Natural killer cell treated with Interleukin-12 subunit alpha and Interleukin-12 subunit beta and Interleukin-15 and Interleukin-18, amount 100 ng/mL, for 72 hours (primary cell): ENCODE measurements at places on chromosomes 5 and 9. TPM values are rescaled to one million over a fixed set of nuclear protein-coding genes. Genes with fewer than 3 reads are reported as not detected.

The AGXT2 gene
- total RNA-seq, result not detected

- peak; percentile 77 for DNase-seq
Measured at GRCh38 chr9:130107234-130107861, 53.6 kb downstream of the GPR107 start.

DNA sequence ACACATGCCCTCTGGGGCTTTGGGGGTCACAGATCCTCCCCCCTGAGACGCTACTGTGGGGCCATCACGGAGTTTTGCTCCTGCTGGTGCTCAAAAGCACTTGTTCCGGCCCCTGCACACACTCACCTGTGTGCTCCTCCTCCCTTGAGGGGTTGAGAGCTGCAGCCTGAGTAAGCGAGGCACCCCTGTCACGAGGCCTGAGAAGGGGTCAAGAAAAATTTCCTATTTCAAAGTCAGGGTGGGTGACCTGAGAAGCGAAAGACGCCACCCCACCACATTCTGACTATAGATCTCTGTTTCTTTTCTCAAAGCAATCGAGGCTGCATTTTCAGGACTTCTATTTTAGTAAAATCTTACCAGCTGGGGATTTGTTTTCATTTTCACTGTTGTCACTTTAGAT is 138.5 kb downstream of the DCP2 start:
- no peak for DNase-seq

The JAK2 gene
- total RNA-seq, result 35.9 TPM

The PLAC8L1 gene
- total RNA-seq, result not detected

GRCh38 chr9:33379666-33380389 is 22.5 kb downstream of the AQP7 start:
- no peak for DNase-seq

DNA sequence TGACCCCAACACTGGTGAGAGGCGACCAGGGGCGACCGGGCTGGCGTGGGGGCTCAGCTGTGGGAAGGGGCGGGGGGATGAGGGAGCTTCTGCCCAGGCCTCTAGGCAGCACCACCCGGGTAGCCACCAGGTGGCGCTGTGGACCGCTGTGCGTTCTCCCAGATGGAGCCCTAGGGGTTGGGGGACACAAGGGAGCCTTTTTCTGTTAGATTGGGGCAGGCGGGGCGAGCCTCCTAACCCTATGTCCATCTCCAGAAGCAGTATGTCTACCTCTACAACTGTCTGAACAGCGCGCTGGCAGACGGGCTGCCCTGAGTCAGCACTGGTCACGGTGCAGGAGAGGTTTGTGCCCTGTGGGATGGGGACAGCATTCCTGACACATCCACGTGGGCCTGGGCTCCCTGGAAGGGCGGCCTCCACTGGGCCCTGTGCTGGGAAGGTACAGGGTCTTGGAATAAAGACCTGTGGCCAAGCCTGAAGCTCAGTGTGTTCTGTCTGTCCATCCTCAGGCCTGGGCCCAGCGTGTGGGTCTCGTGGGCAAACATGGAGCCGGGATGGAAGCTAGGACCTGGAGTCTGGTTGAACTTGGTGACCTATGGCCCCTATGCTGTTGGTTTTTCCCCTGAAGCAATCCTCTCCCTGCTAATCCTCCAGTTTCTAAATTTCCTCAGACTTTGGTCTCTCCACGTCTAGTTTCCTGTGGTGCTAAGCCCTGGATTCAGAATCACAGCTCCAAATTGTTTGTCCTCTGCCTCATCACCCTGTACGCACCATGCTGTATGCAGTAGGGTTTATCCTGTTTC is 23.1 kb upstream of the SPTLC1 start:
- DNase-seq, result no peak

- DNase-seq, result no peak
Measured at GRCh38 chr9:19788614-19789271, at the start of gene SLC24A2. SLC24A2 (minus strand) TSS chr9:19789037.

GRCh38 chr5:163809473-163809872 is 304.1 kb downstream of the MAT2B start:
- no peak for DNase-seq

- DNase-seq, result no peak
Measured at GRCh38 chr5:56152437-56152836, 80.7 kb downstream of the ANKRD55 start.

The RPS14 gene
- total RNA-seq, result 1,580 TPM

- no peak for DNase-seq
Measured at GRCh38 chr5:96745844-96746531, 61.8 kb downstream of the ERAP1 start.

The NSA2 gene
- 70.0 TPM for total RNA-seq

- no peak for DNase-seq
Measured at GRCh38 chr9:134191455-134192209, 27.3 kb upstream of the RNU6ATAC start.

The ZBED3 gene
- total RNA-seq, result 0.17 TPM

GRCh38 chr9:2819165-2819564 is 24.7 kb downstream of the PUM3 start:
- no peak for DNase-seq

DNA sequence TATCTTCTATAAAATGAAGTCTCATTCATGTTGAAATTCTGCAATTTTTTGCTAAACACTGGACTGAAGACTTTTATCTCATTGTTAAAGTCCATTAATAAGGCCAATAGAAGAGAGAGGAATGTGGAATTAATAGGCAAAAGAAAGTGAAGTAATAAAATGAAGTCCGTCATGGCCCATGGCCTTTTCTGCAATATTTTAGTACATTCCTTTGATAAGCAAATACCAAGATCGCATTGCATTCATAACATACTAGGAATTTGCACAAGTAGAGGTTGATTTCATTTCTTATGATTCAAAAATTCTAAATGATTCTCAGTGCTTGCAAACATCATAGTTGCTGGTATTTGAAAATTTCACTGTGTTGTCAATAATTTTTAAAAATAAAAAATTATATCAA is 664.0 kb downstream of the NR2F1-AS1 start:
- no peak for DNase-seq

DNA sequence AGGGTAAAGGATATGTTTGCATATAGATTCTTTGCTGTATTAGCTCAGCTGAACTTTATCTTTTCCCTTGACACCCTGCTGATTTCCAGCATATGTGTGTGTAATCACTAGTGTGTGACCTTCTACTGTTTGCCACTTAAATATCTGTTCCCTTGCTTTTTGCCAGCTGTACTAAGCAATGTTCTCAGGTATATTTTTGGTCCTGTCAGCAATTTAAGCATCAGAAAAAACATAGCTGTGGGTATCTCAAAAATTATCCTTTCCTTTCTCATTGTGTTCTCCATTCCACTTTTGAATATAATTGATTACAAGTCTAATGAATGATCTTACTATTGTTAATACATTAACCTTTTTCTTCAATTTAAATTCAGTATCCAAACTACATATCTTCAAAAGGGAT is 59.2 kb upstream of the CDH10 start:
- no peak for DNase-seq

DNA sequence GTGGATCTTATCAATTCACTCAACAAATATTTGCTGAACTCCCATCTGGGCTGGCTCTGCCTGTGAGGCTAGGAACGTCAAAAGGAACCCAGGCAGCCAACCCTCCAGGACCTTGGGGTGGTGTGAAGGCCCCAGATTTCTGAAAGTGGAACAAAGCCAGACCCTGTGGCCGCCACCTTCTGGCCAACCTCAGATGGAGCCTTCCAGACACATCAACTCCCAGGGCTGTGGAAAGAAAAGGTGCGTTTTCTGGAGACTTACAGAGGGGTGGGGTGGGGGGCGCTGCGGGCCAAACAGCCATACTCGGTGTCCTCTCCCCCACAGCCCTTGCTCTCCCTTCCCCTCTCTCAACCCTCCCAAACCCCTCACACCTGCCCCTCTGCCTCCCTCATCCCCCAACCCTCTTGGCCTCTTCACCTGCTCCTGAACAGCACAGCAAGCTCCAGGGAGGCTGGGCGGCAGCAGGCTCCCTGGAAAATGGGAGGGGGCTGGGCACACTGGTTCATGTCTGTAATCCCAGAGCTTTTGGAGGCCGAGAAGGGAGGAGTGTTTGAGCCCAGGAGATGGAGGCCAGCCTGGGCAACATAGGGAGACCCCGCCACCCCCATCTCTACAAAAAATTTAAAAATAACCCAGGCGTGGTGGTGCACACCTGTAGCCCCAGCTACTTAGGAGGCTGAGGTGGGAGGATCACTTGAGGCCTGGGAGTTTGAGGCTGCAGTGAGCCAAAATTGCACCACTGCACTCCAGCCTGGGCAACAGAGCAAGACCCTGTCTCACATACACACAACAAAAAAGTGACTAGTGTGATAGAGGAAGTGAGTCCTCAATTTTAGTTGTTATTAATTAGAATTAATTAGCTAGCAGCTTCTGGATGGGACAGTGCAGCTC is 45.0 kb upstream of the PRRC2B start:
- no peak for DNase-seq

- DNase-seq, result no peak
Measured at GRCh38 chr9:95132366-95133324, 184.9 kb downstream of the FANCC start.

DNA sequence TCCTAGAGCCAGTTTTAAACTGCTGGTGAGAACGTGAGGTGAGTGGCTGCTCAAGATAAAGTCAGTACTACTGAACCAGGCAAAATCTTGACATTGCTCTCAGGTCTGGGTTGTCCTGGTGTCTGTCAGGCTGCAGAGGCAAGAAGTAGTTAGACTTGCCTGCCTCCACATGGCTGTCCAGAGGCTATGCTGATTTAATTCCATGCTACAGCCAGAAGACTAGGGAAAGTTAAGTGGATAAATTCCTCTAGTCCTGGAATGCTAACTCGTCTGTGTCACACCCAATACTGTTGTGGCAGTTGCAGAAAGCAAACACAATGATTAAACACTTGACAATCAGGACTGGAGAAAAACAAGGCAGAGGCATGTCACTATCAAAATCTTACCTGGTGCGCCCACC is 118.9 kb downstream of the ACER2 start:
- no peak for DNase-seq

- no peak for DNase-seq
Measured at GRCh38 chr9:98333703-98334582, 78.5 kb upstream of the TBC1D2 start.

The TAF11L5 gene
- not detected for total RNA-seq

DNA sequence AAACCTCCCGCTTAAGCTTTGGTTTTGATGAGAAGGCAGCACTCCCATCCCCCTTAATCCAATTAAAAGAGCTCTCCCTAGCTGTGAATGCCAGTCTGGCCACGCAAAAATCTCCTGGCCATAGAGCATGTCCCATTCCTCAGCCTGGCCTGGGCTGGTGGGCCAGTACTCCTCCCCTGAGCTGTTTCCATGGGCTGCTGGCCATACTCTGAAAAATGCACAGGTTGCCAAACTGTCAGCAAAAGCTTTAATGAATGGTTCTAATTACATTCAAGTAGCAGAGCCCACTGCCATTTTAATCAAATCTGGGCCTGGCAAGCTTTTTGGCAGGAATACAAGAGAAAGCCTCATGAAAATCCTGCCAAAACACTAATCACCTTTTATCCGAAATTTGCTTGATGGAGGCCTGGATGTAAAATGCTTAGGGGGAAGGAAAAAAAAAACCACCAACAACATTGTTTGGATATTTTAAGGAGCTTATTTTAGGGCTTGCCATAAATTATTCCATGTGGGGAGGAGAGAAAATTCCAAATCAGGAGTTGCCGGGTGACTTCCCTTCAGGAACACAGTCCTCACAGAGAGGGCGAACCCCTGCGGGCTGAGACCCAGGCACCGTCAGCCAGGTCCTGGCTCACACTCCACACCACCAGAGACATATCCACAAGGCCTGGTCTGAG is 243.3 kb downstream of the SEC61B start:
- DNase-seq, result no peak

The CYFIP2 gene
- total RNA-seq, result 282 TPM

GRCh38 chr5:34620185-34620584 is 35.9 kb upstream of the RAI14 start:
- no peak for DNase-seq

DNA sequence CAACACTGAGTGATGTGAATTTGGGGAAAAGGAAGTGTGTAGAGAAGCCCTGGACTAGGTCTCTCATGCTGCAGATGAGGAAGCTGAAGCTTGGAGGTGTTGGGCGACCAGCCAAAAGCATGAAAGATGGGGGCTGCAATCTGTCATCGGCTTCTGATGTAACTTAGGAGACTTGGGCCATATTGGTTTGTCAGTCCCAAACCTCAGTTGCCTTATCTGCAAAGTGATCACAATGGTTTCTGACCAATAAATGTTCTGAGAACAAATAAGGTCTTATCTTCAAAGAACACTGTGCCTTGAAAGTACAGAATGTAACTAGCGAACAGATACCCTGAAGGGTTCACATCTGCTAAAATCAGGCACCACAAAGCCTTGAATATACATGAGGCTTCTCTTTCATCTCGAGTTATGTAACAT is 198.4 kb upstream of the NR3C1 start:
- no peak for DNase-seq

The LRRC26 gene
- not detected for total RNA-seq

- DNase-seq, result no peak
Measured at GRCh38 chr9:13412331-13412730, 132.8 kb upstream of the MPDZ start.

- DNase-seq, result no peak
Measured at GRCh38 chr5:159184858-159185381, 24.4 kb downstream of the RNF145 start.

The CFAP157 gene
- not detected for total RNA-seq

DNA sequence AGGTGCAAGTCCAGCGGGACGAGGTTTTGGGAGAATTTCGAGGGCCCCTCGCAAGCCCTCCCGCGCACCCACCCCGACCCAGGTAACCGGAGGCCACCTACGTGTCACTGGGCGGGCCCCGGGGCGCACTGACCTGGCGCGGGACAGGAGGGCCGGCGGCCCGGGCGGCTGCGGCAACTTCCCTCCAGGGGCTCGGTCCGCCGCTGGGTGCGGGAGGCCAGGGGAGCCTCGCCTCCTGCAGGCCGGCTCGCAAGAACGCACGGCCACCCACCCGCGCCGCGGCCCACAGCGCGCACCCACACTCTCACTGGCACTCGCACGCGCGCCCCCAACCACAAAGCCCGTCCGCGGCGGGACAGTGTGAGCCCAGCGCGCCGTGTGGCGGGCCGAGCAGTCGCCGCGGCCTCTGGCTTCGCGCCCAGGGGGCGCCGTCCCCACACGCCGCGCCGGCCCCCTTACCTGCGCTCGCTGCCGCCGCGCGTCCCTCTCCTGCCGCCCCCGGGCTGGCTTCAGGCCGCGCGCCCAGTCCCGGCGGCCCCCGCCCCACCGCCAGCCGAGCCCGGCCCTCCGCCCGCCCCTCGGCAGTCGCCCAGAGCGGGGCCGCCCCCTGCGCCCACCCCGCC is 451 bp downstream of the LPAR1 start:
- no peak for DNase-seq

DNA sequence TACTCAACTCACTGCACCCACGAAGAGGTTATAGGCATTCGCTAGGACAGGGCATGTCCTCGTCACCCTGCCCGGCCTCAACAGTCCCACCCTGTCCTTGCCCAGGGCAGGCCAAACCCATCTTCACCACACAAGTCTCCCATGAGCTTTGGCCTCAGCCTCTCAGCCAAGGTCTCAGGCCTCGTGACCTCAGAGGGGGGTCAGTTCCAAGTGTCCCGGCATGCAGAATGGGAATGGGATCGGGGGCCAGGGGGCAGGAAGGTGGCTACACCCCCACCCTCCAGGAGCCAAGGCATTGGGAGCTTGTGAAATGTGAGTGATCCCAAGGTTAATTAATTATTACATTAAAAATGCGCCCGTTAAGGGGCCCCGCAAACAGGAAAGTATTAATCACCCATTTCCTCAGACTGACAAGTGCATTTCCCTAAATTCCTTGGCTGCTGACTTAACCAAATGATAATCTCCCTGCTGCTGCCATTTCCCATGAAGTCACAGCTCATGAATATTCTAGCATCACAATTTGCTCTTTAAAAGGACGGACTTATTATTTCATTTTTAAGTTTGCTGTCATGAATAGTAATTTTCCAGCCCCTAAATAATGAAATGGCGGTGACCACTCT is 8.0 kb upstream of the UBAC1 start:
- DNase-seq, result no peak

GRCh38 chr5:180441564-180442051 is 52.6 kb upstream of the CNOT6 start:
- DNase-seq, result no peak
